ENCODE measurements at places on chromosomes 11 and 22.

GRCh38 chr11:97871816-97872215 is 1148.9 kb upstream of the CNTN5 start:
- no peak for DNase-seq

DNA sequence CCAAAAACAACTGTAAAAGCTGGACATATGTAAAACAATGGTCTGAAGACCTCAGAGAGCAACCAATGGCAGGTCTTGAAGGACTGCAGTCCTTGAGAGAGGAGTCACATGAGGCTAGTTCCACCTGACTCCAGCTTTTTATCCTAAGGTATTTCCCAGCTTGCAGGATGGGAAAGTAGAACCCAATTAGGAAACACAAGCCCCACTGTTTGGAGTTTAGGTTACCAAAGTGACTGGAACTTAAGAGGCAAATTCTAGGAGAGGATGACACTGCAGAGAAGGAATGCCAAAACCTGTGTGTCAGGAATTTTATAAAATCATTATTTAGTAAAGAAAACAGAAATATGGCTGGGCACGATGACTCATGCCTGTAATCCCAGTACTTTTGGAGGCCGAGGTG is 18.4 kb downstream of the OR2AT4 start:
- no peak for DNase-seq

GRCh38 chr11:129739339-129739738 is 76.3 kb upstream of the TMEM45B start:
- DNase-seq: no peak

DNA sequence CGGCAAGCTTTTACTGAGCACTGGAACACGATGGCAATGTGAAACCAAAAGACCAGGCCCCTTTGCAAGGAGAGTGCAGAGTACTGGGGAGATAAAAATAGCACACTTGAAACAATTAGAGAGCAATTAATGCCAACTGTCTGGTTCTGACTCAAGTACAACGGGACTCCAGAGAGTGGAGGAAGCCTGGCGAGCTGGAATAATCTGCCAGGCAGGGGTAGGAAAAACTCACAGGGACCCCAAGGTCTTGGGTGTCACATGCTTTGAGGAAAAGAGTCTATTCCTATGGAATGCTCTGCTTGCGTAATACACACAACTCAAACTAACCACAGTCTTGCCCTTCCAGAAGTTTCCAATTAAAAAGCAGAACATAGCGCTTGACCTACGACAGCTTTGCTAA is 113.0 kb upstream of the CLMP start:
- no peak for DNase-seq

DNA sequence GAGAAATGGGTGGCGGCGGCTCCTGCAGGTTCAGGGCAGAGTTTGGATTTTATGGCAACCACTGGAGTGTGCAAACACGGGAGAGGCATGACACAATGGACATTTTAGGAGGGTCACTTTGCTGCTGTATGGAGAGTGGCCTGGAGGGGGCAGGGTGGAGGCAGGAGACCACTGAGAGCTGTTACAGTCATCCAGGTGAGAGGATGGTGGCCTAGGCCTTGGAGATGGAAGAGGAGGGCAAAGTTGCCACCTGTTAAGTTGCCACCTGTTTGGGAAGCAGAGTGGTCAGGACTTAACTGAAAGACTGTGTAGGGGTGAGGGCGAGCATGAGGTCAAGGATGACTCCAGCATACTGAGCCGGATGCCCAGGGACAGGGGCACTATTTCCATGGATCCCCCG is 2.3 kb upstream of the RAD9A start:
- DNase-seq: no peak

DNA sequence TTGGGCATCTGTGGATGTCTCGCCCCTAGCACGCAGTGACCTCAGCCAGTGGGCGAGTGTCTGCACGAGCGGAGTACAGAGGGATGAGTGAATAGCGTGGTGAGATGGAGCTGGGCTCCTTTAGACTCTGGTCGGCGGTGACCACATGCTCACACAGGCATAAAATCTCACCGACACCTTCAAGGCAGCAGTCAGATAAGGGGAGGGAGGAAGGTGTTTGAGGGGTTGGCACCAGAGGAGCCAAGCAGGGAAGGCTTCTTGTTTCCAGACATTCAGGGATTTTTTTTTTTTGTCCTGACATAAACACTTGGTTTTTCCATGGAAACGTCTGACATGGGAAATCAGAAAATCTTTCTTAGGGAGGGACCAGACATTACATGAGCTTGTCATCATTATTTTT is 35.8 kb downstream of the GRIK4 start:
- no peak for DNase-seq

GRCh38 chr22:20532256-20532993 is 25.0 kb downstream of the MED15 start:
- DNase-seq: no peak

GRCh38 chr22:46137218-46137766 is 13.0 kb upstream of the PPARA start:
- DNase-seq: no peak

DNA sequence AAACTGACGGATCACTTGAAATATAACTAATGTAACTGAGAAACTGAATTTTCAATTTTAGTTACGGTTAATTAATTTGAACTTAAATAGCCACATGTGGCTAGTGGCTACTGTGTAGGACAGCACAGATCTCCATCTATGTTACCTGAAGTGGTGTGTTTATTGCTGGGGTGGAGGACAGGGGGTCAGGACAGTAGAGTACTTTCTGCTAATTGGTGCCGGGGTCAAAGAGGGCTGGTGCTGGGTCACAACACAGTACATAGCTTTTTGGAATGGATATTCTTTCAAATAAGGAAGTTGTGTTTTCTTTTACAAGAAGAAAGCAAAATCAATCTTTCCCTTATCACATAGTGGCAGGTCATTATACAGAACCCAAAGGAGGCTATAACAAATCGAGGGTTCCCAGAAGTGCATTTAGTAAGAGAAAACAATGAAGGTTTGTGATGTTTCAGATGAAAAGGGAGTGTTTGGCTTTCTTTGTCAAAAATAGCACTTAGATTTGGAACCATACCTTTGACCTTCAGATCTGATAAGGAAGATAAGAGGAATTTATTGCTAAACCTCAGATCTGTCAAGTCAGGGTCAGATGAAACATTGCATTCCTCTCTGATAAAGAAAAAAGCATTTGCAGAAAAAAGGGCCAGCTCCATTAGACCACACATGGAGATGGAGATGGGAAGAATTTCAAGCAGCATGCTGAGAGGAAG is 384.5 kb downstream of the AASDHPPT start:
- DNase-seq: no peak

DNA sequence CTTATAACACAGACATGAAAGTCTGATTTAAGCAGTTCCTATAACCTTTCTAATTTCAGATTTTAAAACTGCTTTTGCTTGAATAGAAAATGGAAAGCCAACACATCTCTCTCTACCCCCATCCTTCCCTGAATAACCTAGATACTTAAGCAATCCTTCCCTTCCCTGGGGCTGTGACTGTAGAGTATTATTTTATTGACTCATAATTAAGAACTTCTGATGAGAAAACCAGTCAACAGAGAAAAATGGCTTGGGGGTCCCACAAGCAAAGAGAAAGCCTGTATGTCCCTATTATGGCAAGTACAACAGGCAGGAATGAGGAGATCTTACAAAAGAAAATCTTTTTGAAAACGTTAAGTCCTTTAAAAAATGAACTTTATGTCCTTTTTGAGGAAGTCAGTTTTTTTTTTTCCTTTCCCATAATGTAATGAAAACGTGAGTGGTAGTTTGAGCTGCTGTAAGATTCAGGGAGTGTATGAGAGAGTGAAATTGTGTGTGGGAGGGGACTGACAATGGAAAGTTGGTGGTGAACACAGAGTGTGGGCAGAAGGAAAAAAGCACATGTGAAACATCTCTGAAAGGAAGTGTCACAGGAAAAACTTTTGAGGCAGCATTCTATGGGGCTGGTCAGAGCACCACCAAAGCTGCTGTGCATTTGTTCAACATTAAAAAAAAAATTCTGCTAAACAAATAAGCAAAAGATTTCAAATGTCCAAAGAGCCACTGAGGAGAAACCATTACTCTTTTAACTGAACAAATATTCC is 154.6 kb downstream of the MAML2 start:
- no peak for DNase-seq

DNA sequence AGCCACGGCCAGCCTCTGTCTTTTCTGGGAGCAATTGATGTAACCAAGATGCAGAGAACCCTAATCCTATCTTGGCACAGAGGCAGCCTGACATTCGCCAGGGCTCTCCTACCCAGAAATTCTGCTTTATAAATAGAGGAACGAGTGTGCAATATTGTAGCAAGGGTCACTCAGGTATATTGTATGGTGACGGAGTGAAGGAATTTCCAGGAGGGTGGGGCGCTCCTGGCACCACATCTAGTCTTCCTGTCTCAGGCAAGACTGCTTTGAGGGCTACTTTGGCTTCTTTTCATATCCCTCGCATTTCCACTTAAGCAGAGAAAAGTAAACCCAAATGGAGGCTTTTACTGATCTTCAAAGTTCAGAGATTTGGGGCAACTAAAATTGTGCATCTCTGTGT is 114.4 kb downstream of the BARX2 start:
- DNase-seq: no peak

DNA sequence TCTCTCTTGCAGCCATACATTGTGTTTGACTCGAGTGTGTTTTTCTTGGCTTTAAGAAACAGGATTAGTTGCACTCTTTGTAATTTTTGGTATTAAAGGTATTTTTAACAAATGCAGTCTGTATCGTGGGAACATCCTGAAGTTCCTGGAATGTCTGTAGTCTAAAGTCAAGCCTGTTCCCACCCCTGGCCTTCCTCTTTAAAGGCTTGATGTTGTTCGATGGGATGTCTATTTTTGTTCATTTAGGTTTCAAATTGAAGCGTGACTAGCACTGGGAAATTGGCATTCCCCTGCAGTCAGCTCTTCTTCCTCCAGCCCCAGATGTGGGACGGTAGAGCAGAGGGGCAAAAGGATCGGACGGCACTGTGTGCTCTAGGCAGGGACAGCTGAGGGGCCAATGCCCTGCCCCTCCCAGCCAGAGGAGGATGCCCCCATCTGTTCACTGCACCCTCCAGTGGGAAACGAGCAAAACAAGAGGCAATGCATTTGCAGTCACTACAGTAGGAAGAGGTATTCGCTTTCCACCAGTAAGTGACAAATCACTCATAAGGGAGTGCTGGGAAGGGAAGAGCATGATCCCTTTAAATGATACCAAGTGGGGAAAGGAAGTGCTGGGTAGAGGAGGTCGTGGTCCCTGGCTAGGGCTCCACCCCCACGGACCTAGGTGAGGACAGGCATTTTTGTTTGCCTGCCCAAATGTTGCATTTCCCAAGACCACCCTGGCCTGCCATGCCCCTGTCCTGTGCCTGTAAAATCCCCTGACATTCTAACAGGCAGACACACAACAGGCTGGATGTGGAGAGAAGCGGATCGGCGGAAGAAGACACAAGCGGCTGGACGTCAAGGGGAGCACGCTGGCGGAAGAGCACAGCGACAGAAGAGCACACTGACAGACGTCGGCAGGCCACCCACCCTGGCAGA is 47.4 kb upstream of the SEPTIN5 start:
- DNase-seq: no peak

GRCh38 chr11:73330569-73331093 is 22.6 kb downstream of the ARHGEF17 start:
- DNase-seq: no peak

GRCh38 chr11:123434911-123435310 is 4.8 kb downstream of the GRAMD1B start:
- DNase-seq: no peak

- DNase-seq: no peak
These were observed 746 bp upstream of the CALCB start for GRCh38 chr11:15072551-15073143.

DNA sequence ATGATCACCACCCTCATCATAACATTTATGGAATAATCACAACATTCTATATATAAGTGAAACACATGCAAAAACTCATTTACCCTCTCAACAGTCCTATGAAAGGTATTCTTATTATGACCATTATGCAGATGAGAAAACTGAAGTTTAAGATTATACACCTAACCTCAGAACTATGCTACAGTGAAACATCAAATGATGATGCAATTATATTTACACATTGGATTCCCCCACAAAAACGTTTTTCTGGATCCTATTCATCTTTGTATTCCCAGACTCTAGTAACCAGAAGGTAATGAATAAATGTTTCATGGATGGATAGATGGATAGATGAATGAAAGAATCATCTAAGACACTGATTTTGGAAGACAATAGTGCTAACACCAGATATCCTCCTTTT is 54.8 kb downstream of the TCP11L1 start:
- no peak for DNase-seq

- no peak for DNase-seq
These were observed 613.3 kb downstream of the TBC1D22A start for GRCh38 chr22:47375621-47376321.

DNA sequence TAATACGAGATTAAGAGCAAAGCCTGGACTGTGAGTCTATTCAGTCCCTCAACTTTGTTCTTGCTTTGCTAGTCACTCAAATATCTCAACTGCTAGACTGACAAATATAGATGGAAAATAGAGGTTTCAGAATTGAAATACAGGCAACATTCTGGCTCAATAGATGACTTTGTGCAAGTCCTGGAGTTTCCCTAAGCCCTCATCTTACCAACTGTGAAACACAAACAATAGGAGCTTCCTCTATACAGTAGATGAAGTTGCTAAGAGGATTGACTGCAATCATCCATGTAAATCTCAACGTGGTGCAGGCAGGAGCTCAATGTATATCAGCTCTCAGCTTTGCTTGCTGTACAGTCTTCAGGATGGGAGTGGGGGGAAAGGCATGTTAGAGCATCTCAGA is 6.2 kb upstream of the MPEG1 start:
- no peak for DNase-seq

- DNase-seq: no peak
These were observed 21.5 kb downstream of the FBLN1 start for GRCh38 chr22:45524157-45524556.

DNA sequence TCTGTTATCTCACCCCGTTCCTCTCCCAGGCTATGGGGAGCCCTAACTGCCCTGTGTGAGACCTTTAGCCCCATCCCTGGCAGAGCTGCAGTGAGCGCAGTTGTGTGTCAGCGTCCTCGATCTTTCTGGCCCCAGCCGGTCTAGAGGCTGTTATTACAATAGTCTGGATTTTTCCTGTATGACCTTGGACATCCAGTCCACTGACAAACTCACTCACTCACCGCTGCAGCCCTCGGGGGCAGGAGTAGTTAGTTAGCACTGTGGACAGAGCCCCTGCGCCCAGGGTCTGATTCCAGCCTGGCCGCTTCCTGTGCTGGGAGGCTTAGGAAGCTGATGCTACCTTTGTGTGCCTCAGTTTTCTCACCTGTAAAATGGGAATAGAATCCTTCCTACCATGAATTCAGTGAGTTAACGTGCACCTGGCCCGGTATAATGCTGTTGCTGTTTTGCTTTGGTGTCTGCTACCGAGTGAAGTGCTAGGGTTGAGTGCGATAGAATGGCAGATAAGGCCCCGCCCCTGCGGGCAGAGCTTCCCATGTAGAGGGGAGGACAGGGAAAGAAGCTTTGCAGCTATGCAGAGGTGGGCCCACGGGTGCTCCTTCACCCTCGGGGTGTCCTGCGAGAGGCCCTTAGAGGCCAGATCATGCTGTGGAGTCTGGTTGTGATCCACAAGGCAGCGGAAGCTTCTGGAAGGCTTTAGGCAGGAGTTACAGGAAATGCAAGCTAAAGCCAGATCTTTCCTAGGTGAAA is 3.0 kb downstream of the LRP5 start:
- DNase-seq: peak; percentile 47

Measured in NCI-H510A (cell line).